NB4 (cell line): ENCODE measurements at places on chromosomes 7 and 10.

GRCh38 chr7:98192781-98193457 is 18.3 kb upstream of the BHLHA15 start:
- no peak for DNase-seq

- DNase-seq, result no peak
These were observed 59.5 kb downstream of the SIRT1 start for GRCh38 chr10:67943917-67944316.

DNA sequence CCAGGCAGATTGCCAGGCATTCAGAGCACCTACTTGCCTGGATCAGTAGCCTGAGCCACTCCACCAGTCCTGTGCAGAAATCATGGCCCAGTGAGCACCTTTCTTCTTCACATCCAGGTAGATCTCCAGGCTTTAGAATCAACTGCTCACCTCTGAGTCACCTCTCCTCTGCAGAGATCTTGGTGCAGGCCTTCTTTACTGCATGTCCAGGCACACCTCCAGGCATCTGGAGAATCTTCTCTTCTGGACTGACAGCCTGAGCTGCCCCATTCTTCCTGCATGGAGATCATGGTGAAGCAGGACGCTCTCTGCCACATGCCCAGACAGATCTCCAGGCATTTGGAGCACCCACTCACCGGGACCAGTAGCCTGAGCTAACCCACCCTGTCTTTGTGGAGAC is 894.5 kb upstream of the MBL2 start:
- DNase-seq, result no peak

GRCh38 chr10:45675388-45675787 is 2.8 kb upstream of the ZFAND4 start:
- DNase-seq, result no peak

DNA sequence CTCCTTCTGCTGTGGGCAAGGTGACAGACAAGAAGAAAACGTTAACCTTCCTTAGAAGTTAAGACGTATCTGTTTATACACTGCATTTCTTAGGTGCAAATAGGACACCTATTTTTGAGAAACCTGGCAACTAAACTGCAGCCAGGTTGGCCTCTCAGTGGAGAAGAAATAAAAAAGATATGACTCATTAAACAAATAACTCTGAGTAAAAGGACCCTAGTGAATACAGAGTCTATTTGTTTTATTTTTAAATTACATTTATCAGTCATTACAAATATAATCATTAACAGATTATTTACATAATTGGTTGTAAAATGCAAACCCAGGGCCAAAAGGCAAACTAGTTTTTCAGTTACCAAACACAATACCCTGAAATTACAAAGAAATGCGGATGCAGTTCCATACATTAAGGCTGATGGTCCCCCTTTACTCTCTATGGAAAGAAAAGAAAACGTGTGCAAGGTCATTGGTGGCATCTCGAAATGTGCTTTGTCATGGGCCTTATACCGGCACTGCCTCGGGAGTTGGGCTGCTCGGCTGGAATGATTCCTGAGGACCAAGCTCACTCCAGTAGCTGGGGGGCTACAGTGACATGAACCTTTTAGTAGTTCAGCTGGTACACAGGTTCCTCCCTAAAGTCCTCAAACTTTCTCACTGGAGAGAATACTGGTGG is 38.4 kb downstream of the ADRB1 start:
- no peak for DNase-seq

DNA sequence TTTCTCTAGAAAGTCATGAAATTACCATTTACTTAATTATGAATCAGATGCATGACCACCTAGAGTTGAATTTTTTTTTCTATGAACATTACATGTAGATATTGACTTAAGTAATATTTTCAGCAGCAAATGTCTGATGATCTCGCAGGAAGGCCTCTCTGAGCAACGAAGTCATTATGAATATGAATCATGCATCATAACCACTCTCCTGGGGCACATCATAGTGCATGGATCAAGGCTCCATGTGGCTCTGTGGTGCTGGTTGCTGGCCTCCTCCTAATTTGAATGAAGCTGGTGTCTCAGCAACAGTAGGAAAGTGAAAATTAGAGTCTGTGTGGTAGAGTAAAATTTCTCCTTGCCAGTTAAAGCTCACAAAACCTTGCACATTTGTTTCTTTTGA is 121.4 kb upstream of the INHBA start:
- DNase-seq, result peak; percentile 82

- DNase-seq, result no peak
These were observed 134.8 kb downstream of the MLLT10 start for GRCh38 chr10:21668831-21669230.

- DNase-seq, result peak; percentile 48
These were observed 10.0 kb upstream of the TLX1 start for GRCh38 chr10:101120884-101121653.

- peak; percentile 74 for DNase-seq
These were observed 295.9 kb upstream of the NFE2L3 start for GRCh38 chr7:25855854-25856782.

DNA sequence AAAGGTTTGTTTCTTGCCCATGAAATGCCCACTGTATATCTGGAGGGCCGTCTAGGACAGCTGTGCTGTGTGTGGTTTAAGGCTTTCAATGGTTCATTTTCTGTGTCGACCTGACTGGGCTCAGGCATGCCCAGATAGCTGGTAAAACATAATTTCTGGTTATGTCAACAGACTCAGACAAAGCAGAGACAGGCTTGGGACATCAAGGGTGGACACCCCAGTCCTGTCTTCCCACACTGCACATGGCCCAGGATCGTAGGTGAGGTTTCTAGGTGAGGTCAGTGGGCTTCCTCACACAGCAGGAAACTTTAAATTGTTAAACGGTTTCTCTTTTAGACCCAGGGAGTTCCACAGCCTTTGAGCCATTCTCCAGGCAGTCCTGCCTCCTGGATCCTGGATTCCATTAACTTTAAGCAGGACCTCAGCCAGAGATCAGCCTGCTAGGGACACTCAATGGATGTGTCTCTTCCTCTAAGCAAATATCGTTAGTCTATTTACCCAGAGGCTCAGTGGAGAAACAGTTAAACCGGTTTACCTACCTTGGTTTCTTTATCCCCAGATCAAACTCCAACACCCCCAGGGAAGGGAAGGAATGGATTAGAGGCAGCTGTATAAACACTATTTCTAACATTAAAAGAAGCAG is 66.4 kb downstream of the ST8SIA6 start:
- DNase-seq, result no peak

DNA sequence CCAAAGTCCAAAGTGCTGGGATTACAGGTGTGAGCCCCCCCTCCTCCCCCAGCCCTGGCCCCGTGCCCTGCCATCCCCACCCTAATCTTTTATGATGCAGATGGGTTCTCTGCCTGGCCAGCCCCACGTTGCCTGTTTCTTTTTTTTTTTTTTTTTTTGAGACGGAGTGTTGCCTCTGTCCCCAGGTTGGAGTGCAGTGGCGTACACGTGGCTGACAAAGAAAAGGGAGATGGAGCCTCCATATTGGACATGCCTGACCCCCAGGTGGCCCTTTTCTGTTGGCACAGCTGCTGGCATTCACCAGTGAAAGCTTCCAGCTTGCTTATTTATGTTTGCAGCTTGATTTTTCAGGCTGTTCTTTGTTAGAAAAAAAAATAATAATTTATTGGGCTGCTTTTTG is 235.3 kb downstream of the CCDC3 start:
- DNase-seq, result no peak

GRCh38 chr10:119378737-119379067 is 163.8 kb downstream of the RGS10 start:
- DNase-seq, result no peak

DNA sequence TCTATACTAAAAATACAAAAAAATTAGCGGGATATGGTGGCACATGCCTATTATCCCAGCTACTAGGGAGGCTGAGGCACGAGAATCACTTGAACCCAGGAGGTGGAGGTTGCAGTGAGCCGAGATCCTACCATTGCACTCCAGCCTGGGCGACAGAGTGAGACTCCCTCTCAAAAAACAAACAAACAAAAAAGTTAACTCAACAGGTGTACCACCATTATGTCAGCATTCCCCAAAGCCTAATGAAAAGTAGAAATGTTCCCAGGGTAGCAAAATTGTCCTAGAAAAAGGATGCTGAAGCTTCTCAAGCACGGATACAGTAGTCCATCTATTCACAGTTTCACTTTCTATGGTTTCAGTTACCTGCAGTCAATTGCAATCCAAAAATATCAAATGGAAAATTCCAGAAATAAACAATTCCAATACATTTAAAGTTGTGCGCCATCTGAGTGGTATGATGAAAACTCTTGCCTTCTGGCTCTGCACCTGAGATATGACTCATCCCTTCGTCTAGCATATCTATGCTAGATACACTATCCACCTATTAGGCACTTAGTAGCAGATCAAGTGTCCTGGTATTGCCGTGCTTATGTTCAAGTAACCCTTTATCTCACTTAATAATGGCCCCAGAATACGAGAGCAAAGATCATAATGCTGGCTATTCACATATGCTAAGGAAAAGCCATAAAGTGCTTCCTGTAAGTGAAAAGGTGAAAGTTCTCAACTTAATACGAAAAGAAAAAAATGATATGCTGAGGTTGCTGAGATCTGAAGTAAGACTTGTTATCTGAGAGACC is 37.2 kb upstream of the SLC35G1 start:
- DNase-seq, result no peak

DNA sequence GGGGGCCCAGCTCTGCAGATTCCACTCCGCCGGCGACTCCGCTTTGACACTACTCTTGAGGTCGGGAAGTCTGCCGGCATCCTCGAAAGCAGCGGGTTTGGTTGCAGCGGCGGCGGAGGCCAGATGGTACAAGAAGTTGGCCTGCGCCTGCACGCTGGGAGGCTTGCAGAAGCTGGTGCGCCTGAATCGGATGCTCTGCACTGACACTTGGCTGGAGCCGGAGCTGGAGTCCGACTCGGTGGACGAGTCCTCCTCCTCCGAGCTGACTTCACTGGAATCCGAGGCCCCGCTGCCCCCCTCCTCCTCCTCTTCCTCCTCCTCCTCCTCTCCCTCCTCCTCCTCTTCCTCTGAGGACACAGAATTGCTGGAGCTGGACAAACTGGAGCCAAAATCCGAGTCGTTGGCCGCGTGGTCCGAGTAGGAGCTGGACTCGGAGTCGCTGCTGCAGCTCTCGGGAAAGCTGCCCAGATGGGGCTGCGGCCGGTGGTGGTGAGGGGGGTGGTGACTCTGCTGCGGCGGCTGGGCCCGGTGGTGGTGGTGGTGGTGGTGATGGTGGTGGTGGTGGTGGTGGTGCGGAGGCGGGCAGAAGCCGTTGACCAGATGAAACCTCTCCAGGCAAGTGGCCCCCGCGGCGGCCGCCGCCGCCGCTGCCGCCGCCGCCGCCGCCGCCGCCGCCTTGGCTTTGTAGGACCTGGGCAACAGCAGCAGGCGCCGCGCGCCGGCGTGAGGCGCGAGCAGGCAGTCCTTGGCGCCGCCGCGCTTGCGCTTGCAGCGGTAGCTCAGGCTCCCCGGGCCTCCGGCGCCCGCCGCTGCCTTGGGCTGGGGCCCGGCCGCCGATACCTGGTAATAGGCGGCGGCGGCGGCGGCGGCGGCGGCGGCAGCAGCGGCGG is 9.0 kb downstream of the SKIDA1 start:
- peak; percentile 76 for DNase-seq

- no peak for DNase-seq
These were observed 349.3 kb upstream of the SEMA3D start for GRCh38 chr7:85535974-85536729.

GRCh38 chr10:7218968-7219367 is 191.9 kb downstream of the SFMBT2 start:
- no peak for DNase-seq

DNA sequence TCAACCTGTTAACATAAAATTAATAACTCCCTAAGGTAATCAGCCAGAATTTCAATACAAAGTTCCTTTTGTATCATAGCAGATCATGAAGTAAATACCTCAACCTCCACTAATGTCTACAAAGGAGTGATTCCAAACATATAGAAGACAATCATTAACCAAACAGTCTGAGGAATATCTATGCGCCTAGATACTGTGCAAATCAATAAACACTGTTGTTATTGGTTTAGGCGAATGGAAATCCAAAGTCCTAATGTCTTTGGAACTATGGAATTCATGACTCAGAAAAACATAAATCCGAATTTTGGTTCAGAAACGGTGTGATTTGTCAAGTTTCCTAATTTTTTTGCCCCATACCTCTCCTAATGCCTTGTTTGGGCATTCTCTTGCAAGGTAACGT is 469.7 kb downstream of the PARD3 start:
- no peak for DNase-seq

DNA sequence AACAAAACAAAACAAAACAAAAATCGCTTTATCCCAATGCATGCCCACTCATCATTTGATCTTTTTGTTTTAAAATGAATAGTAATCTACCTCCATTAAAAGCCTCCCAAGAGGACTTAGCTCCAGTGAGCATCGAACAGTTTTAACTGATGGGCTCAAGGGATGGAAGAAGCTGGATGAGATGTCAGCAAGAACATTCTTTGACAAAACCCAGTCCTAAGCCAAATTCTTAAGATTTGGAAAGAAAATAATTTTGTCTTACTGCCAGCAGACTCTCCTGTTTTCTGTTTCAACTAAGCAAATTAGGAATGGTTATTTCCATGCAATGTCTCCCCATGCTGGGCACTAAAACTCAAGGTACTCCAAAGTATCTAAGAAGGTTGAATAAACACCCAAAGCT is 127.3 kb downstream of the RNLS start:
- DNase-seq, result no peak

DNA sequence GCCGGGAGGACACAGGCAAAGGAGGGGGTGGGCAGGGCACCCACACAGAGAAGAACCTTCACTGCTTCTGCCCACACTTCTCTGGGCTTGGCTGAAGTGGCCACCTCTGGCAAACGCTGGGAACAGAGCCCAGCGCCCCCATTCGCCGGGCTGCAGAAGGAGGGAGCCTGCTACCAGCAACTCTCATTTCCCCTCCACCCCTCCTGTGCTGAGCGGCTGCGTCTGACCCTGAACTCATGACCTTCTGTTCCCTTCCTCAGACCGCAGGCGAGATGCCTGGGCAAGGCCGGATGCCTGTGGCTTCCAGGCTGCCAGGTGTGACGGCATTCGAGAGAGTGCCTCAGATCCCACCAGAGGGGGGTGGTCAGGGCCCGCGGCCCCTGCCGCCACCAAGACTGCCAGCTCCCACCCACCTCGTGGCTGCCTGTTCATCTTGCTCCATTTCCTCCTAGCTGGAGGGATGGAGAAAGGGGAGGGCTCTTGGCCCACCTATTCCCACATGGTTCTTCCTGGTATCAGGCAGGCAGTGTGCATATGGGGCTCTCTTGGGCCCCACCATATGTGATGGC is 19.8 kb downstream of the DNAJB12 start:
- DNase-seq, result peak; percentile 83

DNA sequence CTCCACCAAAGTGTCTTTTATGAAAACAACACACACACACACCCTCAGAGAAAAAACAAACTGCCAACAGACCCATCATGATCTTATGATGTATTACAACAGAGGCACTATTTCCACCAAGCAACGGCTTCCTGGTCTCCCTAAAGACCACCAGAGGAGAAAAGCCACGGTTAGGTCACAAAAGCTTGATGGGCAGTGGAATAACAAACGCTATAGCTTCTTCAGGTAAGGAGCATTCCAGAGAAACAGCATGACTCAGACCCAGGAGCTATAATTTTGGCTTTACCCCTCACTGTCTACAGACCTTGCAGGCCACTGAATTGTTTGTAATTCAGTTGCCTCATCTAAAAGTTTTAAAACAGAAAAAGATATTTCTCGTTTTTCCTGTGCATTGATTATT is 105.7 kb upstream of the GPR141 start:
- DNase-seq, result no peak
